ENCODE measurements at places on chromosomes 12 and 14.
A peak's percentile ranks its signal among the peaks of the same experiment; 100 is the strongest.

DNA sequence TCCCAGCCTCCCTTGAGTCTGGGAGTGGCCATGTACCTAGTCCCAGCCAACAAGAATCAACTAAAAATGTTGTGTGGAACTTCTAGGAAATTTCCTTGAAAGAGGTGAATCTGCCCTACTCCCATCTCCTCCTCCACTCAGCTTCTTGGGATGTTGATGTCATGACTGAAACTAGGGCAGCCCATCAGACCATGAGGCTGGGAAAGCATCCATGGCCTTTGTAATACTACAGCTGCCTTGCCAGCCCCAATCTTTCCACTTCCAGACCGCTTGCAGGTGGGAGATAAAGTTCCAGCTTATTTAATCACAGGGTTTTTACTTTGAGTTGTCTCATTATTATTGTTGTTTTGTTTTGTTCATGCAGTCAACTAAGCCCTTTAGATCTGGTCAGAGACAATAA lies 170.3 kb upstream of the LMNTD1 start:
- DNase-seq, result peak; percentile 38

DNA sequence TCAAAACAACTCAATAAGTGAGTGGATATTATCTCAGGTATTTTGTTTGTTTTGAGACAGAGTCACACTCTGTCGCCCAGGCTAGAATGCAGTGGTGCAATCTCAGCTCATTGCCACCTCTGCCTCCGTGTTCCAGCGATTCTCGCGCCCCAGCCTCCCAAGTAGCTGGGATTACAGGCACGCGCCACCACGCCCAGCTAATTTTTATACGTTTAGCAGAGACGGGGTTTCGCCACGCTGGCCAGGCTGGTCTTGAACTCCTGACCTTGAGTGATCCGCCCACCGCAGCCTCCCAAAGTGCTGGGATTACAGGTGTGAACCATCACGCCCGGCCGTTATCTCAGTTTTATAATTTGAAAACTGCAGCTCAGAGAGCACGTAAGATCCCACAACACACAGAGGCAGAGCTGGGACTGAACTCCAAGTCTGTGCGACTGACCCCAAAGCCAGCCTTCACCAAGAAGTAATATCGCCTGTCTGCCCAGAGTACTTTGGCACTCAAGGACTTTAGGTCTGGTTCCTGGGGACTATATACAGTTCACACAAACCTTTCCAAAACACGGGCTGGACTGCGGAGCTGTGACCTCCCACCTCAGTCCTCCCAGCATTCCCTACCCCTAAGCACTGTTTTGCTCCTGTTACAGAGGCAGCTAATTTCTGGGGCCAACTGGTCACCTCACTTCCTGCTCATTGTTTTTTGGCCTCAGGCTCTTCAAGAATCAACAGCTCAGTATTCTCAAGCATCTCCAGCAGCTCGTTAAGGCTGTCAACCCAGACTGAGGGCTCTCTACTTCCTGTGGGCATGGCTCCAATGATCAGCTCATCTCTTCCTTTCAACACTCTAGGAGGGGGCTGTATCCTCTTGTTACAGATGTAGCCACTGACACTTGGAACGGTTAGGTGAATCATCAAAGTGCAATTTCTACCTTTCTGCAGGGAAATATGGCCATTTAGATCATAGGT lies 22.5 kb downstream of the TESC start:
- DNase-seq, result no peak

DNA sequence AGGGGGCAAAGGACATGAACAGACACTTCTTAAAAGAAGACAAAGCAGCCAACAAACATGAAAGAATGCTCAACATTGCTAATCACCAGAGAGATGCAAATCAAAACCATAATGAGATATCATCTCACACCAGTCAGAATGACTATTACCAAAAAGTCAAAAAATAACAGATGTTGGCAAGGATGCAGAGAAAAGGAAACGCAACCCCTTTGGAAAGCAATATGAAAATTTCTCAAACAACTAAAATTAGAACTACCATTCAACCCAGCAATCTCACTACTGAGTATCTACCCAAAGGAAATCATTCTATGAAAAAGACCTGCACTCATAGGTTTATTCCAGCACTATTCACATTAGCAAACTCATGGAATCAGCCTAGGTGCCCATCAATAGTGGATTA lies 25.6 kb downstream of the MDM1 start:
- DNase-seq, result no peak

- DNase-seq, result no peak
Measured at GRCh38 chr12:70068743-70069142, 174.5 kb upstream of the CNOT2 start.

- DNase-seq, result no peak
Measured at GRCh38 chr12:1618489-1618888, 10.5 kb upstream of the WNT5B start.

- peak; percentile 67 for DNase-seq
Measured at GRCh38 chr12:52415870-52416750, 10.0 kb upstream of the KRT82 start.

DNA sequence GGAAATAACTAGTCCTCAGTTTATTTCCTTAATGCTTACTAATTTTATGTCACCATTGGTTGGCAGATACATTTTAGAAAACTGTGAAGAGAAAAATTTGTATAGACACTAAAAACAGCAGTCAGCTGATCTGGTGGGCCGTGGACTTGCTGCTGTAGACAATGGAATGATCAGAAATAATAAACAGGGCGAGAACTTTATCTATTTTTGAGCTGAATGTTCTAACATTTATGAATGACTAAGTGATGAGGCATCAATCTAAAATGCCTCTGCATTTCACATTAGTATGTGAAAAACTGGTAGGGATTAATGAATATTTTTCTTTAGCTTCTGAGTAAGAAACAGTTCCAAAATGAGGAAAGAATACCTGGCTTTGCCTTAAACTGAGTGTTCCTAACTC lies 24.8 kb upstream of the PKP2 start:
- DNase-seq, result no peak

DNA sequence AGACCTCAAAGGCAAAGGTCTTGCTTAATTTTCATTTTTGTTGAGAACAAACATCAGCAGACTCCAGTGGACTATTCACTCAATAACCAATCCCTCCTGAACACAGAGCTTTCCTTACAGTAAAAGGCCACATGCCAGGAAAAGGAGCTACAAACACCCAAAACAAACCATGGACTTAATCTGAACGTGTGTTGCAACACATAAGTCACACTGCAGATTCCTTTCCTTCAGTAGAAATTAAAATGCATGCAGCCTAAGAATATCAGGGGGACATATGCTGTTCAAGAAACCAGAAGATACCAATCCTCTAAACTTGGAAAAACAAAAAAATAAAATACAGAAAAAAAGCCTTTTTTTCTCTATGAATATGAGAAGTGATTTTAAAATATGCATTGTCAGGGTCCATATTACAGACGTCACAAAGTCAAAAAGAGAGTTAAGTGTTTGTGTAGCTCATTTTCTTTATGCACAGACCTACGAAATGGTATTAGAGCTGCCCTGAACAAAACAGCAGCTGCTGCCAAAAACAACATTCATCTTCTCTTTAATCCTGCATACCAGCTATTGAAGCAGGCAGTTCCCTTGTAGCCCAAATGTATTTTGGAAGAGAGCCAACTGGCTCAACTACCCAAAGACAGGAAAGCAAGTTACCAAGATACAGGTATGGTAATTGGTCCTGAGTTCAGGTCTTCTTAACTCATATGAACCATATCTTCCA lies 26.2 kb downstream of the KITLG start:
- DNase-seq, result peak; percentile 36

Data from AG20443 (cell line).